ENCODE measurements at places on chromosomes 7 and 10. TPM values are rescaled to one million over a fixed set of nuclear protein-coding genes. Genes with fewer than 3 reads are reported as not detected.

DNA sequence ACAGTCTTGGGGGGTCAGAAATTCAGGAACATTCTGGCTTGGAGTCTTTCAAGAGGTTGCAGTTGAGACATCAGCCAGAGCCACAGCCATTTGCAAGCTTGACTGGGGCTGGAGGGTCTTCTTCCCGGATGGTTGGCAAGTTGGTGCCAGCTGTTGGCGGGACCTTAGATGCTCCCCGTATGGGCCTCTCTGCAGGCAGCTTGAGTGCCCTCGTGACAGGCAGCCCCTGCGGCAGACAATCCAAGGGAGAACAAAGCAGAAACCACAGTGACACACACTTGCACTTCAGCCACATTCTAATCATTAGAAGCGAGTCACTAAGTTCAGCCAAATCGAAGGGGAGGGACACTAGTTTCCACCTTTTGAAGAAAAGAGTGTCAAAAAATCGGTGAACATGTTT is 59.4 kb upstream of the MXI1 start:
- no peak for DNase-seq
- no peaks in the 10 kb centered on the region for H3K27me3 ChIP-seq
- H3K36me3 ChIP-seq, result no peaks in the 10 kb centered on the region
- H3K4me1 ChIP-seq, result no peaks in the 10 kb centered on the region

DNA sequence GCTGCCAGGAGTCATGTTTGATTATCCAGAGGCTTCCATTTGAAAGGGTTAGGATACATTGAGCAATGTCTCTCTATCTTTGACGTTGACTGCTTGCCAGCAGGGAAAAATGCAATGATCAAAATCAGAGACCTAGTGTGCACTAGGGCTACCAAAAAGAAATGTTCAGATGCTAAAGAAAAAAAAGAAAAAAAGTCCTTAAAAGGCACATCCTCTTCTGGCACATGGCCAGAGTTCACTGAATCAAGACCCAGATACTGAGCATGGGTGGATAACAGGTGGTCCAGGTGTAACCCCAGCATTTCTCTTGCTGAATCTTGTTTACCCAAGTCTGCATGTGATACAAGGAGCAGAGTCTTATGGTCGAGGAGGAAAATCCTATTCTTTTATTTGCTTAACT is 899.3 kb downstream of the SORCS3 start:
- no peak overlapping the region for H3K27ac ChIP-seq
- no peaks in the 10 kb centered on the region for H3K36me3 ChIP-seq
- H3K4me3 ChIP-seq, result no peak overlapping the region

- peaks cover 40% of the 10 kb centered on the region for H3K4me1 ChIP-seq
- no peaks in the 10 kb centered on the region for H3K36me3 ChIP-seq
- no peaks in the 10 kb centered on the region for H3K27me3 ChIP-seq
- H3K27ac ChIP-seq, result no peak overlapping the region
Measured at GRCh38 chr10:49050906-49051305, 64.4 kb downstream of the VSTM4 start.

Gene ARHGEF35
- 1.1 TPM for total RNA-seq

DNA sequence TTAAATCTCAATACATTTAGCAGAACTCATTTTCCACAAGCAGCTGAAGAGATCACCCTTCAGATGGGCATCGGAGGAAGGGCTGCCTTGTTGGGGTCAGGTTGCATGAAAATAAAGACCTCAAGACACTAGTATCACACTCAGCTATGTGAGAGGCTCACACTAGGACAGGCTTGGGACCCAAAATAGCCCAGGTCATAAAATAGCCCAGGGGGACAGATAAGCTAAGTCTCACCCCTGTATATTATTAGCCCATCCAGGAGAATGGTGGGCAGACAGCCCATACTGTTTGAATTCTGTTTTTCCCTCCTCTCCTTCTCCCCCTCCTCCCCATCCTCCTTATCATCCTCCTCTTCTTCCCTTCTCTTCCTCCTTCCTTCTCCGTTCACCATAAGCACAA is 415.1 kb upstream of the C7orf33 start:
- no peak for DNase-seq
- no peak overlapping the region for H3K4me3 ChIP-seq
- no peaks in the 10 kb centered on the region for H3K27me3 ChIP-seq
- H3K4me1 ChIP-seq, result no peaks in the 10 kb centered on the region

GRCh38 chr10:67790534-67791408 is 47.2 kb downstream of the DNAJC12 start:
- no peak for DNase-seq
- no peaks in the 10 kb centered on the region for H3K36me3 ChIP-seq
- no peak overlapping the region for H3K4me3 ChIP-seq
- no peaks in the 10 kb centered on the region for H3K27me3 ChIP-seq
- H3K4me1 ChIP-seq, result no peaks in the 10 kb centered on the region

- no peak for DNase-seq
- H3K27ac ChIP-seq, result no peak overlapping the region
- no peaks in the 10 kb centered on the region for H3K27me3 ChIP-seq
- H3K4me1 ChIP-seq, result no peaks in the 10 kb centered on the region
- no peaks in the 10 kb centered on the region for H3K36me3 ChIP-seq
- H3K4me3 ChIP-seq, result no peak overlapping the region
Measured at GRCh38 chr10:7365027-7365745, 45.6 kb downstream of the SFMBT2 start.

GRCh38 chr7:155864271-155864985 is 52.2 kb upstream of the SHH start:
- H3K36me3 ChIP-seq, result no peaks in the 10 kb centered on the region
- H3K27me3 ChIP-seq, result no peaks in the 10 kb centered on the region
- H3K4me3 ChIP-seq, result no peak overlapping the region
- H3K27ac ChIP-seq, result no peak overlapping the region
- H3K4me1 ChIP-seq, result peaks cover 25% of the 10 kb centered on the region

Gene SEPHS1
- 25.3 TPM for total RNA-seq

GRCh38 chr10:67114945-67115344 is 189.1 kb downstream of the LRRTM3 start:
- H3K27ac ChIP-seq, result no peak overlapping the region
- H3K27me3 ChIP-seq, result no peaks in the 10 kb centered on the region
- H3K4me1 ChIP-seq, result no peaks in the 10 kb centered on the region
- no peak overlapping the region for H3K4me3 ChIP-seq

DNA sequence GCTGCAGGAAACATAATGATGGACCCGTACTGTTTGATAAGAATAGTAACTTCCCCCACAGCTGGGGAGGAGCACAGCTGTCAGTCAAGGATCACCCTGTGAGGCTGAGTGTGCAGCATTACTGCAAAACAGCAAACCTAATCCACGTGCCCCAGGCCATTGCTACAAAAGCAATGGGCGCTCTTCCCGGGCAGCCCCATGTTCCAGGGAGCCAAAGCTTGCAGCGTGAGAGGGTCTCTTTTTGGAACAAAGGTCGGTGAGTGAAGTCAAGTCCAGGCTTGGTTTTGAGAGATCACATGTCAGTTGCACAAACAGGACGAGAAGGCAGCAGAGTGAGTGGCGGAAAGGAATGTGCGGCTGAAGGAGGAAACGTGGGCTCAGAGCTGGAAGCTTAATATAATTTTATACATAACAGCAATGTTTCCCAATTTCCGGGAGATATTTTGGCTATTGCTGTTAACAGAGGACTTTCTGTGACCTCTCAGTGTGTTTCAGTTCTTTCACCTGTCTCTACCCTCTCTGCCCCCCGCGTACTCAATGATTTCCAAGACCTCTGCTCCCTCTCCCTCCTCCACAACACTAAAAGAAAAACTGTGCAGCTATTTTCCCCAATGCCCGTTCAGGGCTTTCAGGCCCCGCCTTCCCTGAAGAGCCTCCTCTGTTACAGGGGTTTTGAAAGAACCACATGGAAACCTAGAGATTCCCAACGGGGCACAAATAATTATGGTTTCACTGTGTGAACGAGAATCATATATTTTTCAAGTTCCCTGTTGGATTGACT is 128.9 kb downstream of the MTPAP start:
- no peaks in the 10 kb centered on the region for H3K4me1 ChIP-seq
